ENCODE measurements at places on chromosomes 4 and X.

- no peak for DNase-seq
These were observed 26.6 kb upstream of the HS3ST1 start for GRCh38 chr4:11455201-11455835.

- no peak for DNase-seq
These were observed 92.9 kb downstream of the ATP10D start for GRCh38 chr4:47577779-47578553.

GRCh38 chr4:119537586-119537985 is 91.0 kb downstream of the PDE5A start:
- no peak for DNase-seq

GRCh38 chrX:119539872-119540271 is 25.3 kb downstream of the STEEP1 start:
- DNase-seq: no peak

DNA sequence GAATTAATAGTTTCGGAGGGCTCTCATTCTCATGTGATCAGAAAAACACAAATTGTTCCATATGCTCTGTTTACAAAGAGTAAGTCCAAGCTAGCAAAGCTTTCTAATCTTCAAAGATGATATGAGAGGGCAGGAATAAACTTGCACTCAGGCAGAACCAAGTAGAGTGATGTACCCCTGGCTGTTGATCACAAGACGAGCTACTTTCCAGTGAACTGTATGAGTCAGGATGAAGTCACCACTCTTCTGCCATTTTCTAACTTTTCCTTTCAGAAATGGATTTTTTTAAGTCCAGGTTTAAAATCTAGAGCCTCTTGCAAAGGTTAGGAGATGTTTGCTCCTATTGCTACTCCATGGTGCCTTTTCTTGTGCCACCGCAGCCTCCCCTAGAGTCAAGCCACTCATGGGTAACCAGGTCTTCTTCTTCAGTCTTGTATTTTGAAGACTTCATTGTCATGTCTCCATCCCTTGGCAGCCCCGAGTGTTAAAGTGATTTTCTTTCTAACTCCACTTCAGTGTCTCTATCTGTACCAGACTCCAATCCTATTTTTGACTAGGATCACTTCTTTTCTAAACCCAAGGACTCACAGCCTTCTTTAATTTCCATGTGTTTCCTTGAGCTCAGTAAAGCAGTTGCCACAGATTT is 171.9 kb upstream of the GALNT7 start:
- no peak for DNase-seq

DNA sequence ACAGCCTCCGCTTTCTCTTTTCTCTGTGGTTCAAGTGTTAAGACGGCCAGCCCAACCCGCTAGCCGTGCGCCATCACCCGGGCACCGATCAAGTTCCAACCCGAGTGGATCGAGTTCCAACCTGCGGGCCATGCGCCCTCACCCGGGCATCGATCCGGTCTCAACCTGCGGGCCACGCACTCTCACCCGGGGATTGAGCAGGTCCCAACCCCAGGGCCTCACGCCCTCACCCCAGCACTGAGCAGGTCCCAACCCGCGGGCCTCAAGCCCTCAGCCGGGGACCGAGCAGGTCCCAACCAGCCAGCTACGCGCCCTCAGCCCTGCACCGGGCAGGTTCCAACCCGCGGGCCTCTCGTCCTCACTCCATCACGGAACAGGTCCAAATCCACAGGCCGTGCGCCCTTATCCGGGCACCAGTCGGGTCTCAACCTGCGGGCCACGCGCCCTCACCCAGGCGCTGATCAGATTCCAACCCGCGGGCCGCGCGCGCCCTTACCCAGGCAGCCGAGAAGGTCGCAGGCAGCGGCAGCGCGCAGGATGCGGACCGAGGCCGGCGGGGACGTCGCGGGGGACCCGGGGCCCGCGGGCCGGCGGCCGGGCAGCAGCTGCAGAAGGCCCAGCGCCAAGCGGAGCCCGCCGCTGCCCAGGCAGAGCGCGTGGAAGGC is 443 bp downstream of the GPR143 start:
- no peak for DNase-seq

GRCh38 chr4:77854431-77855111 is 8.1 kb upstream of the MRPL1 start:
- no peak for DNase-seq

GRCh38 chrX:2696698-2697215 is 5.7 kb downstream of the CD99 start:
- DNase-seq: peak; percentile 45

DNA sequence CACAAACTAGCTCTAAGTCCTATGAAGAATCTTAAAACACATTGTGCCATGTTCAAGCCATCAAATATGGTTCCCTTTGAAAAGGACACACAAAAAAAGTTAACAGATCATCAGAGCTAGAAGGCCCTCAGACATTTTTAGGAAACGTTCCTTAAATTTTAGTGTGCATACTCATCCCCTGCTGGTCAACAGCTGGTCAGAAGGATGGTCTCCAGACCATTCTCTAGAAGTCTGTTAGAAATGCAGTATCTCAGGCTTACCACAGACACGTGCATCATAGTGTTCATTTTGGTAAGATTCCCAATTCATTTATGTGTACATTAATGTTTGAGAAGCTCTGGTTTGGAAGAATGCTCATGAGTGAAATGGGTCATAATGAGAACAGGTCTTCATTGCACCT is 523.1 kb downstream of the INPP4B start:
- no peak for DNase-seq

GRCh38 chrX:41303013-41303412 is 30.9 kb upstream of the DDX3X start:
- DNase-seq: no peak

DNA sequence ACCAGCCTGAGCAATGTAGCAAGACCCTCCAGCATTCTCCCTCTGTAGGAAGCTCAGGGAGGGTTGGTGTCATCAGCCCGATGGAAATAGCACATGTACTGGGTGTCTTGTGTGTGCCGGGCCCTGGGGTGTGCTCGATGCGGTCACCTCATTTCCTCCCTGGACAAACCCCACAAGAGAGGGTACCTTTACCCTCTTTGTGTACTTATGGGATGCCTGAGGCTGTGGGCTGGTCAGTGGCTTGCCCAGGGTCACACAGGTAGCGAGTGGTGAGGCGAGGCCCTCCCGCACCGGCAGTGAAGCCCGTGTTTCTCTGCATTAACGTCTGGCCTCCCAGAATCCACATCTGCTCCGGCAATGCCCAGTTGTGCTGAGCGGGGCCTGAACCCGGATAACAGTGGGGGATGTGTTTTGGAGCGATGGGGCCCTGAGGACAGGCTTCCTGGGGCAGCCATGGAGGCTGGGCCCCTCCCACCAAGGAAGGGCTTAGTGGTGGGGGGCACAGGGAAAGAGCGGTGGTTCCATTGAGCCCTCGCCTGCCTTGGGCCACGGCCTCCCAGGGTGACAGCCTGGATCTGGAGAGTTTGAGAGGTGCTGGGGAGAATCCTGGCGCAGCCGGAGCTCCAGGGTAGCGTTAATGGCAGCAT is 8.1 kb downstream of the PSAPL1 start:
- no peak for DNase-seq

DNA sequence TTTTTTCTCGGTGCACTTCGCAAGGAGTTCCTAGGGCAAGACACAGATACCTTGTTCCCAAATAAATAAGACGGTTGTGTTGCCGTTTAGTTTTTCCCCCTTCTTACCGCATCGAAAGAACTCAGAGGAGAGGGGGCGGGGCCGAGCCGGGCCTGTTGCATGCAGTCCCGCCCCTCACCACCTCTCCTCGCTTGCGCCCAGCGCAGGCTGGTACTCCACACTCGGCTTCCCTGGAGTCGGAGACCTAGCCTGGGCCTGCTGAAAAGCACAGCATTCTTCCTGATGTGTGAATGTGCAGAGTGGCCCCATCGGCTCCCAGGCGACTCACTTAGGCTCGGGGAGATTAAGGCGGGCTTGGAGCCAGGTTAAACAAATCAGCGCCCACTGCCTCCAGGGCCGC is 26.1 kb upstream of the VMA21 start:
- no peak for DNase-seq

GRCh38 chrX:66756717-66757116 is 117.8 kb upstream of the EDA2R start:
- DNase-seq: no peak

- DNase-seq: no peak
These were observed 237.2 kb upstream of the ITM2A start for GRCh38 chrX:79604364-79604763.

GRCh38 chr4:53431052-53431451 is 53.6 kb downstream of the FIP1L1 start:
- DNase-seq: no peak

GRCh38 chr4:98728433-98728832 is 70.0 kb upstream of the TSPAN5 start:
- DNase-seq: no peak

DNA sequence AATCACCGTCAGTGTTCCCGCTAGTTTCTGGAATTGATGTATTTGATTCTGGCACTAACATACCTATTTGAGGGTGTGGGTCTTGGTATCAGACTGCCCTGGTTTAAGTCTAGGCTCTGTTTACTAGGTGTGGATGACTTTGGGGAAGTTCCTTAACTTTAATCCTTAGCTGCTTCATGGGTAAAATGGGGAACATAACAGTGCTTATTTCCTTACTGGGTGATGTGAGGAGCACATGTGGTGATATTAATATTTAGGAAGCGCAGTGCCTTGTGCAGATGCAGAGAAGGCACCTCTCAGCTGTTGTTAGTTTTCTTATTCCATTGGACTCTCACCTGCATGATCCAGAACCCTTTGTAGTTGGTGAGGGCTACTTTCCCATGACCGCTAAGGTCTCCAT is 17.1 kb downstream of the RNF4 start:
- no peak for DNase-seq

DNA sequence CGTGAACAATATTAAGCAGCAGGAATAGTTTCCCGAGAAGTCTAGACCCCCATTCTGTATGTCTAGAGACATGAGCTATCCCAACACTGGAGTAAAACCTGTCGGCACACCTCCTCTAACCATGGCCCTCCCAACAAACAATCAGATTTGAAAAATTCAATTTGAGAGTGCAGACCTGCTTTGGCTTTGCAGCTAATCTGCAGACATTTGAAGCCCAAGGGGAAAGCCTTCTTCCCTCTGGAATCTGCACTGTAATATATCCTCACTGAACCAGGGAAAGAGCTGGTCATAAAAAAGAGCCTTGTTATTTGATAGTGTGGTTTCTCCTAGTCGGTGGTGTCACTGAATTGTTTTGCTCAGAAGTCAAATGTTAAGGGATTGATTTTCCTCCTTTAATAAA is 44.6 kb upstream of the KLHL34 start:
- no peak for DNase-seq

DNA sequence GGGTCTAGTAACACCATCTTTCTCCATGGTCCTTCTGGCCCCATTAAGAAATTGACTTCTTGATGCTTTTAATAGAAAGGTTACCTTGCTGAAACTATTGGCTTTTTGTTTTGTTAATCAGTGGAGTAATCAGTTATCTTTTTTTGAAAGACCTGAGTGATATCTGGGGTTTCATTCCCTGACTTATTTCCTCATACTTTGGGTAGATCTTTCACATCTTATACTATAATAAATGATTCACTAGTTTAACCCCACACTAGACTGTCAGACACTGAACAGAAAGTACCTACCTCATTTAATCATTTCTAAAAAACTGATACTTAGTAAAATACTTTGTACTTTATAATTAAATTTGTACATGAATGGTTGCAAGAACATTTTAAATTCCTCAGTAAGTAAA is 1021.1 kb downstream of the STIM2 start:
- no peak for DNase-seq

DNA sequence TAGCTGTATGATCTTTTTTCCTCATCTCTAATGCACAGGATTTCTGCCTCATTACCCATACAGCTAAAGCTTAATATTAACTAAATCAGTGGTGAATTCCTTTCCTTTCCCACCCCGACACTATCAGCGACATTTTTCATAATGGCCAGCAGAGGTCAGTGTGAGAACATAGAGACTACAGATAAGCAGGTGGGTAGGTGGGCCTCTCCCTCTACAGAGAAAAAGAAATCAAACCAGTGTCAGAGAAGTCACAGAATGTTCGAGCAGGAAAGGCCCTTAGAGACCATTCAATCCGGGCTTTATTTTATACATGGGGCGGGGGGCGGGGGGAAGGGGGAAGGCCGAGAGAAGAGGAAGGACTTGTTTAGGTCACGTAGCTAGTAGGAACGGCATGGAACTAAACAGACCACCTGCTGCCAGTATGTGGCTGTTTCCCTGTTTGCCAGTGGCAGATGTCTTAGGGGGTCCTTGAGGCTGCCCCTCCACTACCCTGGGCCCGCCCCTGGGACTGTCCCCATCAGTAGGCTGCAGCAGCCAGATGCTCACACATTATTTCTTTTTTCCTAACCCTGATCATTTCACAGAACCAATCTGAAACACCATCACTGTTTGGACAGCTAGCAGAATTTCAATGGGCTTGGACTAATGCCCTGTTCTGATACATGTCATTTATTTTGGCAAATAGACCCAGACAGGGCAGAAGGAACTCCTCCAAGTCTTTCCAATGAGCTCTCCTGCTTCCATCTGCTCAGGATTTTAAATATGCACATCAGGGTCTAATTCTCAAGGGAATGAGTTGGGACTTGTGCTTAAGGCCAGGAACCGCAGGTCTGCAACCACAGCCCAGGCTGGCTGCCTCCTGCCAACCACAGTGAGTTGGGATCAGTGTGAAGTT is 133.4 kb downstream of the ATG4A start:
- DNase-seq: no peak

GRCh38 chr4:76702440-76703122 is 195.4 kb downstream of the SOWAHB start:
- DNase-seq: no peak

DNA sequence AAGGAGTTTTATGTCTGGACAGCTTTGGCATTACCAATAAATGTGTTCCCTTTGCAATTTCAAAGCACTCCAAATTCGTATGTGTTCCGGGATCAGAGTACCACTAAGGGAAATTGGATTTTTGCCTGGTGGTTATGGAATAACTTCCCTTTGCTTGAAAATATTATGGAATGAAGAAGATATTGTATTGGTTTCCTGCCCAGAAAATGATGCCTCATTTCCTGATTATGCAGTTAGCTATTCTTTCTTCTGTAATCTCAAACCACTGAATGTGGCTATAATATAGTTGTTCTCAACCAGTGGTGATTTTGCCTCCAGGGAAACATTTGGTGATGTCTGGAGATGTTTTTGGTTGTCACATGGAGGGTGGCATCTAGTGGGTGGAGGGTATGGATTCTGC is 142.9 kb downstream of the PCDH7 start:
- DNase-seq: no peak

GRCh38 chr4:107304699-107305286 is 268.7 kb upstream of the DKK2 start:
- DNase-seq: no peak

DNA sequence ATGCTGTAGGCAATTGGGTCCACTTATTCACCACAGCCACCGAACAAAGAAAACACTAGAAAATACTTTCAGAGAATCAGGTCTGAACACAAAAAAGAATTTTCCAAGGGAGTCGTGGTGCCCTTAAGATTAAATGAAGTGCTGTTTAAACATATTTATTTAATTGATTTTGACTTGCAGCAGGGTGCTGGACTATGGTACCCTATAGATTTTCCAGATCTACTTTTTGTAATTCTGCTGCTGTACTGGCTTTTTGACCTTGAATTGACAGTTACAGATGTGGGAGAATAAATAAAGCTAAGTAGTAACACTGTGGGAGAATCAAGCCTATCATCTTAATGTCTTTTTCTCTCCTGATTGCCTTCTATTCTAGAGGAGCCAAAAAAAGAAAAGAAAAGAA is 735.3 kb upstream of the FTHL17 start:
- DNase-seq: no peak

All from activated CD4-positive, alpha-beta T cell treated with anti-CD3 and anti-CD28 coated beads, Interleukin-2, amount 50 U/mL, for 4 hours (primary cell).